ENCODE measurements at places on chromosomes 5 and 9. TPM values are rescaled to one million over a fixed set of nuclear protein-coding genes. Genes with fewer than 3 reads are reported as not detected.

ZNF618 gene
- 3.6 TPM for total RNA-seq

PITX1 gene
- total RNA-seq: 217 TPM

WWC1 gene
- 15.9 TPM for total RNA-seq

SEMA5A gene
- total RNA-seq: 22.3 TPM

SLC28A3 gene
- not detected for total RNA-seq

Measured in MG63 (cell line).